ENCODE measurements at places on chromosomes 13 and 19.
A peak's percentile ranks its signal among the peaks of the same experiment; 100 is the strongest.

DNA sequence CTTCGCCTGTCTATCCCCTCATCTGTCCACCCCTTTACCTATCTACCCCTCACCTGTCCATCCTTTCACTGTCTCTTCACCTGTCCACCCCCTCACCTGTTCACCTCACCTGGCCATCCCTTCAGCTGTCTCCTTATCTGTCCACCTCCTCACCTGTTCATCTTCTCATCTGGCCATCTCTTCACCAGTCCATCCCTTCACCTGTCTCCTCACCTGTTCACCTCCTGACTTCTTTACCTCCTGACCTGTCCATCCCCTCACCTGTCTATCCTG is 13.2 kb upstream of the KANK2 start:
- DNase-seq = no peak

GRCh38 chr13:30799356-30799824 is 64.0 kb downstream of the ALOX5AP start:
- no peak for DNase-seq

GRCh38 chr13:33662392-33662791 is 155.6 kb upstream of the RFC3 start:
- no peak for DNase-seq

DNA sequence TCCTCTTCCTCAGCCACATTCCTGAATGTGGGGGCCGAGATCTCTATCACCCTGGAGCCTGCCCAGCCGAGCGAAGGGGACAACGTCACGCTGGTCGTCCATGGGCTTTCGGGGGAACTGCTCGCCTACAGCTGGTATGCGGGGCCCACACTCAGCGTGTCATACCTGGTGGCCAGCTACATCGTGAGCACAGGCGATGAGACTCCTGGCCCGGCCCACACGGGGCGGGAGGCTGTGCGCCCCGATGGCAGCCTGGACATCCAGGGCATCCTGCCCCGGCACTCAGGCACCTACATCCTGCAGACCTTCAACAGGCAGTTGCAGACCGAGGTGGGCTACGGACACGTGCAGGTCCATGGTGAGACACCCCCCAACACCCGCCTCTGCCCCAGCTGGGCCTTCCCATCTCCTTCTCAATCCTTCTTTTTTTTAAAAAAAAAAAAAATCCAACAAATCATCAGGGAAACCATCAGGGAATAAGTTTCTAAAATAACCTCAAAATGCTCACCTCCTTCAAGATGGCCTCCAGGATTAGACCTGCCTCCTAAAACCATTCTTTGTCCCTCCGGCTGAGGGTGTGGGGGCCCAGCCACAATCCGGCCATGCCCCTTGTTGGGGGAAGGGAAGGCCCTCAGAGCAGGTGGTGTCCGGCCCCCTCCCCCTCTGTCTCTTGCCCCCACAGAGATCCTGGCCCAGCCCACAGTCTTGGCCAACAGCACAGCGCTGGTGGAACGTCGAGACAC is 4.6 kb downstream of the CEACAM16 start:
- DNase-seq = no peak

- no peak for DNase-seq
These were observed 19.3 kb downstream of the TMED1 start for GRCh38 chr19:10816691-10817090.

DNA sequence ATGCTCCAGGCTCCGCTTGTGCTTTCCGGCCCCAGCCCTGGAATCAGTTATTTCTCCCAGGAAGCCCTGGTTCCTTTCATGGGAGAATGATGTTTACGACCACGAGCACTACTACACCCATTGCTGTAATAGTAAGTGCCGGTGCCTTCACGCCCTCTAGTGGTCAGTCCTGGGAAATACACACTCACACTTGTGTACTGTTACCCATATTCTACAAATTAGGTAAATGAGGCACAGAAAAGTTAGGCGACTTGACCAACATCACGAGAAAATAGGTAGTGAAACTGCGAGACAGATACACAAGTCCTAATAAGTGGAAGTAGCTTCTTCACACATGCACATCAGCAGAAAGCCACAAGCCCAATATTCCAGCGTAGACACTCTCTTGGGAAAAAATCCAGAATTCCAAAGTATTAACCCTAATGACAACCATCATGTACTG is 21.7 kb downstream of the CEACAM21 start:
- peak; percentile 52 for DNase-seq
